ENCODE measurements at places on chromosomes 7 and 10. TPM values are rescaled to one million over a fixed set of nuclear protein-coding genes. Genes with fewer than 3 reads are reported as not detected.

ZNF804B gene
- not detected for total RNA-seq

NMT2 gene
- 23.2 TPM for total RNA-seq

STEAP2 gene
- total RNA-seq = not detected

IFIT1B gene
- total RNA-seq = not detected

- DNase-seq = no peak
- no peaks in the 10 kb centered on the region for H3K4me1 ChIP-seq
- no peaks in the 10 kb centered on the region for H3K36me3 ChIP-seq
These were observed 143.7 kb downstream of the PTPRN2 start for GRCh38 chr7:158443688-158444483.

- H3K36me3 ChIP-seq = no peaks in the 10 kb centered on the region
- DNase-seq = no peak
- no peaks in the 10 kb centered on the region for H3K4me1 ChIP-seq
- no peak overlapping the region for H3K27ac ChIP-seq
These were observed 168.6 kb downstream of the LRMDA start for GRCh38 chr10:75599875-75600648.

- H3K4me1 ChIP-seq = no peaks in the 10 kb centered on the region
- no peaks in the 10 kb centered on the region for H3K36me3 ChIP-seq
- no peak overlapping the region for H3K4me3 ChIP-seq
- no peak overlapping the region for H3K27ac ChIP-seq
These were observed 138.1 kb upstream of the LAMB4 start for GRCh38 chr7:108268200-108268820.

GRCh38 chr7:1693419-1693990 lies 23.4 kb downstream of the ELFN1 start:
- no peak overlapping the region for H3K27ac ChIP-seq
- no peak overlapping the region for H3K4me3 ChIP-seq

DNA sequence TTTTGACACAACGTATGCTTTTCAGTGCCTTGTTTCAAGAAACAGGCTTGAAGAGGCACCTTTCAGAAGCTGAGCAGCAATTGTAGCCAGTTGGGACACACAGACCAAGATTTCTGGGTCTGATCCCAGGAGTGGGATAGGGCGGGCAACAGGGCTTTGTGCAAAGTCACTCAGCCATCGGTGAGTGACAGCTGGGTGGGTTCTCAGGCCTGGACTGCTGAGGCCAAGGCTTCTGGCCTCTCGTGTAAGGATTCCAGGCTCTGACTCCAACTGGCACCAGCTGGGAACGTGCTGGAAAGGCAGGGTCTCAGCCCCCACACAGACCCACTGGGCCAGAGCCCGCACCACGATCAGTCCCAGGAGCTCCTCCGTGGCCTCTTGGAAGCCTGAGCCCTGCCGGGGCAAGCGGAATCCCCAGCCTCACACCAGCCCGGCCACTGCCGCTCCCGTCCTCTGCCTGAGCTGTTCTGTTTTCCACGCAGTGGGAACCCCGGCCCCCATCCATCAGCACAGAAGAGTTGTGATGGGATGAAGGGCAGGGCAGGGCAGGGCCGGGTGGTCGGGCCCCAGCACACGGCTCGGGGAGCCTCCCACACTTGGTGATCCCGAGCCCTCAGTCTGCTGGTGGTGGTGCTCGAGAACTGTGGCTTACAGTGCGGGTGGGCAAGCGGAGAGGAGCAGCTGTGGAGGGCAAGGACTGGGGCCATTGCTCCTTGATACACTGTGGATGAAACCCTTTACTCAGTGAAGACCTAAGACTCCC lies 46.8 kb downstream of the VIPR2 start:
- H3K4me1 ChIP-seq = no peaks in the 10 kb centered on the region
- no peak overlapping the region for H3K4me3 ChIP-seq
- no peaks in the 10 kb centered on the region for H3K36me3 ChIP-seq
- no peaks in the 10 kb centered on the region for H3K27me3 ChIP-seq
- no peak for DNase-seq
- H3K27ac ChIP-seq = no peak overlapping the region

GRCh38 chr10:128029290-128029651 lies 97.0 kb downstream of the MKI67 start:
- H3K27me3 ChIP-seq = no peaks in the 10 kb centered on the region
- H3K27ac ChIP-seq = no peak overlapping the region
- H3K36me3 ChIP-seq = no peaks in the 10 kb centered on the region
- no peak overlapping the region for H3K4me3 ChIP-seq
- DNase-seq = no peak

DNA sequence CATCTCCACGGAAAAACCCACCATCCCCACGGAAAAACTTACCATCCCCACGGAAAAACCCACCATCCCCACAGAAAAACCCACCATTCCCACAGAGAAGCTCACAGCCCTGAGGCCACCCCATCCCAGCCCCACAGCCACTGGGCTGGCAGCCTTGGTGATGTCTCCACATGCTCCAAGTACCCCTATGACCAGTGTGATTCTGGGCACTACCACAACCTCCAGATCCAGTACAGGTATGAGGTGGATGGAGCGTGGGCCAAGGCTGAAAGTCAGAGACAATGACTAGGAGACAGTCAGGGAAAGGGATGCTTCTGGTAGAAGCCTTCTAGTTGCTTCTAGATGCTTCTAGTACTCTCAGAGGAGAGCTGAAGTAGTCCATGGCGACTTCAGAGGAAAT lies 19.6 kb downstream of the ZAN start:
- DNase-seq = no peak
- no peak overlapping the region for H3K27ac ChIP-seq
- H3K36me3 ChIP-seq = no peaks in the 10 kb centered on the region

Data from naive thymus-derived CD4-positive, alpha-beta T cell (primary cell).